CD4-positive, alpha-beta T cell treated with Interleukin-17A for 1 hour (primary cell): ENCODE measurements at places on chromosomes 13 and 19.

- peak; percentile 75 for DNase-seq
These were observed 46.2 kb downstream of the ACTN4 start for GRCh38 chr19:38693380-38694223.

DNA sequence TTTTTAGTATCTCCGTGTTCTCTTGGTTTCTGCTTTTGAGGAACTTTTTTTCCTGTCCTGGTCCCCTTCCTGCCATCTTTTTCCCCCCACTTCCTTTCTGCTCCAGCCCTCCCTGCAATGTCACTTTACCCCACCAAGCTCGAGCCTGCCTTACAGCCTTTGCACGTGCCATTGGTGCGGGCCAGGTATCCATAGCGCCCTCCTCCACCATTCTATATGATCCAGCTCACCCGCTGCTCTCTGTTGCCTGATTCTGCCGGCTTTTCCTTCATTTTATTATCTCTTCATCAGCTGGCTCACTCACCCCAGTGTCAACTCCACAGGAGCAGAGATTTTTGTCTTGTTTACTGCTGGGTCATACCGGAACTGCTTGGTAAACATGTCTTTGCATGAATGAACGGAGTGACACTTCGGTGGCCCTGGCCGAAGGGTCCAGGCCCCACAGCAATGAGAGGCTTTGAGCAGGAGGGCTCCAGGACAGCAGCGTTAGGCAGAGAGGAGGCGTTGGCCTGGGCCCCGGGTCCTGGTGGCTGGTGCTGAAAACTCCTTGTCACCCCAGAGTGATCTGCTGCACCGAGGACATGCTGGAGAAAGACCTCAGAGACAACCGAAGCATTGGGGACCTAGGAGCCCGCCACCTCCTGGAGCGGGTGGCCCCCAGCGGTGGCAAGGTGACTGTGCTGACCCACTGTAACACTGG is 1.2 kb downstream of the MRI1 start:
- no peak for DNase-seq

- no peak for DNase-seq
These were observed 5.1 kb upstream of the CACNG8 start for GRCh38 chr19:53957448-53958167.

GRCh38 chr19:9786342-9786741 is 17.8 kb upstream of the ZNF846 start:
- DNase-seq, result no peak
